Activated CD4-positive, alpha-beta memory T cell treated with anti-CD3 and anti-CD28 coated beads, Interleukin-2, amount 10 ng/mL, durations not matched to agents 7 days and 5 days (primary cell): ENCODE measurements at places on chromosomes 2 and 18. TPM values are rescaled to one million over a fixed set of nuclear protein-coding genes. Genes with fewer than 3 reads are reported as not detected.

IMMT gene
- 147 TPM for total RNA-seq

- no peak for DNase-seq
These were observed 347.0 kb downstream of the ZNF804A start for GRCh38 chr2:184945326-184945725.

GNLY gene
- total RNA-seq: 599 TPM

GRCh38 chr2:203775684-203776083, 69.2 kb downstream of the CD28 start:
- no peak for DNase-seq

DNA sequence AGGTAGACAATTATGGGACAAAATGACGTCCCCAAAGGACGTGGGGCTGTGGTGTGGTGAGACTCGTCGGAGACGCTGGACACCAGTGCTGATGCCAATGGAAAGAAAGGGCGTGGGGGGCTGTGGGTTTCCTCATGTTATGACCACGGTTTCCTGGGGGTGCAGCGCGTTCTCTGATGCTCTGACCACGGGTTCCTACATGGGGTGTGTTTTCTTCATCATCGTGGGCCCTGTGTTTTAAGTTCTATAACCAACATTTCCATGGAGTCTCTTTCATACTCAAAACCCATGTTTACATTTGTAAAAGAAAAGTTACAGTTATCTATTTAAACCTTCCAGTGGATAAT, 141.6 kb downstream of the RTP5 start:
- DNase-seq: no peak

- DNase-seq: no peak
These were observed 15.7 kb downstream of the FAM98A start for GRCh38 chr2:33583194-33583938.

DNA sequence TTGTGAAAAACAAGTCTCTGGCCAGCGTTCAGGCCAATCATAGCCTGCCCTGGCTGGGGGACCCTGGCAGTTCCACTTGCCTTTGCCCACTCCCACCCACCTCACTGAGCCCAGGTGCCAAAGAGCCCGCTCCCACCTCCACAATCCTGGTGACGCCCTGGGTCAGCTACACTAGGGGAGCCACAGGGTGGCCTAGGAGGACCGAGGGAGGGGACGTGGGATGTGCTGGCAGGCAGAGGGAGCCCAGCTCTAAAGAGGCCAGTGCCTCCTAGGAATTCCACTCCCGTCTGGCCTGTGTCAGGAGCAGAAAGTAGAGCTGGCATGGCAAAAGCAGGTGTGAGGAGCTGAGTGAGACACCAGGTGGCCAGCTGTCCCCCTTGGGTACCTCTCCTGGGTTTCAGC, 49.3 kb downstream of the TNS1 start:
- no peak for DNase-seq

GRCh38 chr18:12376034-12376753, 833 bp downstream of the AFG3L2 start:
- DNase-seq: peak; percentile 27

GRCh38 chr2:40397765-40398164, 54.1 kb downstream of the SLC8A1 start:
- DNase-seq: no peak

GRCh38 chr2:154375579-154375931, 322.9 kb upstream of the KCNJ3 start:
- DNase-seq: no peak

FEV gene
- total RNA-seq: not detected

GRCh38 chr18:54127759-54128378, 96.6 kb downstream of the MBD2 start:
- peak; percentile 30 for DNase-seq

DNA sequence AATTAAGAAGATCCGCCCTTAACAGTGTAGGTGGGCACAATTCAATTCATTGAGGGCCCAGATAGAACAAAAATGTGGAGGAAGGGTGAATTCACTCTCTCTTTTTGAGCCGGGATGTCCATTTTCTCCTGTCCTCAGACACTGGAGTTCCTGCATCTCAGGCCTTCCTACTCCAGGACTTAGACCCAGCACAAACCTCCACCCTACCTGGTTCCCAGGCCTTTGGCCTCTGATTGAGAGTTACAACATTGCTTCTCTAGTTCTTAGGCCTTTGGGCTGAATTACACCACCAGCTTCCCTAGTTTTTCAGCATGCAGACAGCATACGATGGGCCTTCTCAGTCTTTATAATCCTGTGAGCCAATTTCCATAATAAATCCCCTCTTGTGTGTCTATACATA, 87.8 kb upstream of the TMEM17 start:
- DNase-seq: no peak

DNA sequence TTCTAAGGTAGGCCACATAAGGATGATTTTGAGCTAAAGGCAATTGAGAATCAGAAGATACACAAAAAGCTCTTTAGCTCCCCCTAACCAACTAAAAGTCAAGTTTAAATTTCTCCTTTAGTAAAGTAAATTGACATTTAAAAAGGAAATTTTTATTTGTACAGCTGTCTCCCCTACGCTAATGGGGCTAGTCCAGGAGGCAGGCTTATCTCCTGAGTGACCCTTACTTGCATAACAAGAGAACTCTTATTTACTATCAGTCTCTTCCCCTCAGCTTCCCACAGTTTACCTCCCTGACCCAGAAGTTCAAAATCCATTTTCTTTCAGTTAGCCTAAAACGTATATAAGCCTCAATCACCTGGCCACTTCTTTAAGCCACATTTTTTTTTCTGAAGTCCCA, 1002.8 kb upstream of the NRXN1 start:
- no peak for DNase-seq

NAT8 gene
- not detected for total RNA-seq

- DNase-seq: no peak
These were observed 23.2 kb downstream of the AFF3 start for GRCh38 chr2:100119235-100119634.

DNA sequence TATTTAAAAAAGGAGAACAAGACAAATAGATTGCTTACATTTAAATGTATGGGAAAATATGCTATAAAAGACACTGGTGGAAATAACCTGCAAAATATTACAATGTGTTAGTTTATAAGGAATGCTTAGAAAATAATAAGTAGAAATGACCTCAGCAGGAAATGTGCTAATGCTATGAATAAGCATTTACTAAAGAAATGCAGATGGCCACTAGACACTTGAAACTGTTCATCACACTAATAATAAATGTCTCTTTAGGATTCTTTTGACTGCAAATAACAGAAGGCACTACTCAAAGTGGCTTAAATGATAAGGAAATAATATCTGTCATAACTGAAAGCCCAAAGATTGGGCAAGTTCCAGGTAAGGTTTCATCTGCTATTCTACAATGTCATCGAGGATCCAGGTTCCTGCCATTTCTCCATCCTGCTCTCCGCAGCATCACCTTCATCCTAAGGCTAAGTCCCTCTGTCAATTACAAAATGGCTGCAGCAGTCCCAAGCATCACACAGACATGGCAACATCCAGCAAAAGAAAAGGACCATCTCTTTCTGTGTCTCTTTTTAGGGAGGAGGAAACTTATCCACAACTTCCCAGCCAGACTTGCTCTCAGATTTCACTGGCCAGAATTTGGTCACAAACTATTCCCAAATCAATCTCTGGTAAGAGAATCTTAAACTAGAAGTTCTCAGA, 21.9 kb downstream of the METTL8 start:
- DNase-seq: no peak

DNA sequence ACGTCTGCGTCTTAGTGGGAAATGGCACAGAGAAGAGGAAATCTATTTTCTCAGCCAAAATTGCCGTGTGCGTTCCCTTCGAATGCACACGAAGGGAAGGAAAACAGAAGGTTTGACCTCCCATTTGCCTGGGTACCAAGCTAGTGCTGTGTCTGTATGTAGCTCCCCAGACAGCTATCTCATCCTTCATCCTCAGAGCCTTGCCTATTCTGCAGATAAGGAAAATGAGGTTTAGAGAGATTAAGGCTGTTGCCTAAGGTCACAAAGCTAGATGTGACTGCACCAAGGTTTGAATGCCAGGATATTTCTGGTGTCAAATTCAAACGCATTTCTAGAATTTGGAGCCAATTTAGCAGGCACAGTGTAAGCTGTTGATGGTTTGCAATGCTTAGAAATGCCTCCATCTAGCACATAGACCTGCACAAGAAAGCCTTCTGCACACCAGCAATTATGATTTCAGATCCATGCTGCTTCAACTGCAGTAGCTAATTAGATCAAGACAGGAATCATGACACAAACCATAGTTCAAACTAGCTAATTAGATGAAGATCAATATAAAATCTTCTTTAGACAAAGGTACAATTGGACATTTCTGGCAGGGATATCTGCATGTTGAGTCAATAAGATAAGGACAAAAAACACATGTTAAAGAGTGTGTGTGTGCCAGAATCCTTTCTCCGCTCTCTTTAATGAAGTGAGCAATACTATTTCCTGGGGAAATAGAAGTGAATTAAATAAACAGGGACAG, 115.1 kb downstream of the CMPK2 start:
- DNase-seq: no peak

DNA sequence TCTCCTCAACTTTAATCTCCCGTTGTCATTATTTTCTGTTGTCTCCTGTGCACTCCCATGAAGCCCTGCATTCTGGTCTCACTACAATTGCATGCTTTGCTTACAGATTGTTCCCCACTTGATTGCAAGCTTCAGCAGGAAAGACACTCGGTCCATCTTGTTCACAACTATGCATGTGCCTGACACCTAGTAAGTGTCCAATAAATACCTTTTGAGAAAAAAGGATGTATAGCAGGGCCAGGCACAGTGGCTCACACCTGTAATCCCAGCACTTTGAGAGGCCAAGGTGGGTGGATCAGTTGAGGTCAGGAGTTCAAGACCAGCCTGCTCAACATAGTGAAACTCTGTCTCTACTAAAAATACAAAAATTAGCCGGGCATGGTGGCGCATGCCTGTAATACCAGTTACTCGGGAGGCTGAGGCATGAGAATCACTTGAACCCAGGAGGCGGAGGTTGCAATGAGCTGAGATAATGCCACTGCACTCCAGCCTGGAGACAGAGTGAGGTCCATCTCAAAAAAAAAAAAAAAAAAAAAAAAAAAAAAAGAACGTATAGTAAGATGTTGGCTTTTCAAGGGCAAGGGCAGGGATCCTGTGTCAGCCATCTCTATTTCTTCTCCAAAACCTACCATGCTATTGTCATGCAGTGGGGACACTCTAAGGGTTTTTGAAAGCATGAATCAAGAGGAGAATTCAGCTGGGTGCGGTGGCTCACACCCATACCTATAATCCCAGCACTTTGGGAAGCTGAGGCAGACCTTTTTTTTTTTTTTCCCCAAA, 338.3 kb downstream of the MYCN start:
- DNase-seq: no peak

- no peak for DNase-seq
These were observed 32.2 kb upstream of the ST8SIA5 start for GRCh38 chr18:46789088-46789487.

C1GALT1C1L gene
- total RNA-seq: not detected

PSMA8 gene
- total RNA-seq: 0.60 TPM
